ENCODE measurements at places on chromosomes 4 and X. TPM values are rescaled to one million over a fixed set of nuclear protein-coding genes. Genes with fewer than 3 reads are reported as not detected.

Gene SCML2
- 1.6 TPM for polyA plus RNA-seq

Gene IL9R
- polyA plus RNA-seq, result not detected

Gene HGFAC
- polyA plus RNA-seq, result 1.5 TPM

Gene NDNF
- polyA plus RNA-seq, result not detected

Gene MAGEB17
- polyA plus RNA-seq, result not detected

Gene FAM149A
- 25.8 TPM for polyA plus RNA-seq

Gene RASSF6
- not detected for polyA plus RNA-seq

Gene FABP2
- polyA plus RNA-seq, result 0.05 TPM

Gene MAGEC3
- 4.8 TPM for polyA plus RNA-seq
